ENCODE measurements at places on chromosomes 16 and 17. TPM values are rescaled to one million over a fixed set of nuclear protein-coding genes. Genes with fewer than 3 reads are reported as not detected.

TNFRSF13B gene
- not detected for total RNA-seq

CCL17 gene
- total RNA-seq: 7.4 TPM

AKAP1 gene
- 23.1 TPM for total RNA-seq

MMP25 gene
- 2.3 TPM for total RNA-seq

TMC7 gene
- total RNA-seq: not detected

C17orf50 gene
- total RNA-seq: not detected

KREMEN2 gene
- 0.12 TPM for total RNA-seq

QRICH2 gene
- total RNA-seq: 3.1 TPM

NPIPB13 gene
- 18.5 TPM for total RNA-seq

ITGAL gene
- total RNA-seq: 517 TPM

TEKT1 gene
- total RNA-seq: not detected

DOC2B gene
- total RNA-seq: 0.12 TPM

AP1G1 gene
- total RNA-seq: 83.2 TPM

CHD9NB gene
- total RNA-seq: 0.46 TPM

CTRL gene
- total RNA-seq: 4.2 TPM

PDPK1 gene
- 53.0 TPM for total RNA-seq

C1QL1 gene
- total RNA-seq: 2.0 TPM

ZMYND15 gene
- total RNA-seq: 0.17 TPM

CD300LB gene
- not detected for total RNA-seq

PDILT gene
- total RNA-seq: not detected
